ENCODE measurements at places on chromosomes 2 and 18. TPM values are rescaled to one million over a fixed set of nuclear protein-coding genes. Genes with fewer than 3 reads are reported as not detected.

DNA sequence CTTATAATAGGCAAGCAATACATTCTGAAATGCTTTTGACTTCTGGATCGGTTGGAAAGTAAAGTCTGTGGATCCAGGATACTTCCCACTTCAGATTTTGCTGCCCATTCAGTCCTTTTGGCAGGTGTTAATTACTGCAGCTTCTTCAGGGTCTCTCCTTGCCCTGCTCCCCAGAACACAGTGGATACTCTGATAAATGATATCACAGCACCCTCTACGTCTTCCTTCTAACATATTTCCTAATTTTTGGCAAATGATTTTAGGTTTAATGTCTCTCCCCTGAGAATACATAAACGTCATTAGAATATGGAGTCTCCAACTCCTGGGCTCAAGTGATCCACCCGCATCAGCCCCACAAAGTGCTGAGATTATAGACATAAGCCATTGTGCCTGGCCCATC, 249.8 kb downstream of the NYAP2 start:
- no peak for DNase-seq

GRCh38 chr2:232338759-232339106, 39.8 kb upstream of the ALPP start:
- no peak for DNase-seq

GRCh38 chr18:42348722-42349121, 393.7 kb downstream of the PIK3C3 start:
- DNase-seq, result no peak

- no peak for DNase-seq
Measured at GRCh38 chr18:25786758-25787157, 303.7 kb downstream of the SS18 start.

DNA sequence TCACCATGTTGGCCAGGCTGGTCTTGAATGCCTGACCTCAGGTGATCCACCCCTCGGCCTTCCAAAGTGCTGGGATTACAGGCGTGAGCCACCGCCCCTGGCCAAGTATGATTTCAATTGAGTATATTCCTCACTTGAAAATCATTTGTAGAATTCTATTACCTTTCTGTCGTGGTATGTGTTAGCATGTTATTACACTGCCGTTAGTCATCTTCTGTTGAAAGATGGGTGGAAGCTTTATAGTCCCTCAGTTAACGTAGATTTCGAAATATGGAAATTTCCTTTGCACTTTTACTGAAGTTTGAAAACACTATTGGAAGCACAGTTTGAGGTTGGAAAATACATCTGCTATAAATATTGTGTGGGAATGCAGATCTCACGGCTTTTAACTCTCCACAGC, 14.7 kb downstream of the NIFK start:
- DNase-seq, result peak; percentile 67

DNA sequence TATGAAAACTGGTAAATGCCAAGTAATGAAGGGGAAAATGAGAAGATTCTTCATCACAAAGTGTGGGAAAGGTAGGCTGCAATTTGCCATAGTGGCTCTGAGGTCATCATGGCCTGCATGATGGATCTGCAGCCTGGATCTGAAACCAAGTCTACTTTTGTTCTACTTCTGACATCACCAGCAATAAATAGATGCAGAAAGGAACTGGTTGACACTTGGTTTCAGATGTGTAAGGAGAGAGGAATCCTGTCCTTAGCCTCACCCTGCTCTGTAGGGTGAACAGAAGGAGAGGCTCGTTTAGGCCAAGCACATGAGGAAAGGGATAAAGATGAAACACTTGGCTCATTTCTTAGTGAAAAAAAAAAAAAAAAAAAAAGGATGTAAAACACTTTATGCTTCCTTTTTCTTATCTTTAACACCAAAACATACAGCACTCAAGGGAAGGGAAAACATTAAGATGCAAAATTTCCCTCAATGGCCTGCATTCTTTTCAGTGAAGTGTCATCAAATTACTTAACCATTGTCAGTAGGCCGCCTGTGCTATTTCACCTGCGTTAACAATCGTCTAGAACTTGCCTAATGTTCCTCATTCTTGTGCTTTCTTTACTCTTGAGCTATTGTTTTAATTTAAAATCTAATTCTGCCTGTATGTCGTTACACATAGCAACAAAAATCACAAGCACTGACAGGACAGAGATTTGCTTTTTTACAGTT, 3.9 kb downstream of the NEB start:
- no peak for DNase-seq

GRCh38 chr2:43216629-43217028, 9.8 kb downstream of the ZFP36L2 start:
- DNase-seq, result no peak

GRCh38 chr2:172100080-172100934, 2.4 kb downstream of the DLX2 start:
- DNase-seq, result no peak

DNA sequence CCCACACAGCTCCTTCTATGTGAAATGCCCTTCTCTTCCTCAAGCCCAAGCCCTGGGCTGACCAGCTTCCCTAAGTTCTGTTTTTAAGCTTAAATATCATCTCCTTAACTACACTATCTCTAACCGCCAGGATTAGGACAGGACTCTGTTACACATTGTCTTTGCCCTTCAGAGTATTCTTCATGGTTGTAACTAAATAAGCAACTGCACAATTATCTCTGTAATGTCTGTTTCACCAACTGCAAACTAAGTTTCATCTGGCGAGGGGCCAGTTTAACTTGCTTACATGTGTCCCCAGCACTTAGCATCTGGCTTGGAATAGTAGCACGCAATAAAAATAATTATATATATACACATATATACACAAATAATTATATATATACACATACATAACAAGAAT, 1.1 kb upstream of the ERMN start:
- no peak for DNase-seq

- no peak for DNase-seq
Measured at GRCh38 chr2:214542295-214542694, 131.4 kb downstream of the VWC2L start.

DNA sequence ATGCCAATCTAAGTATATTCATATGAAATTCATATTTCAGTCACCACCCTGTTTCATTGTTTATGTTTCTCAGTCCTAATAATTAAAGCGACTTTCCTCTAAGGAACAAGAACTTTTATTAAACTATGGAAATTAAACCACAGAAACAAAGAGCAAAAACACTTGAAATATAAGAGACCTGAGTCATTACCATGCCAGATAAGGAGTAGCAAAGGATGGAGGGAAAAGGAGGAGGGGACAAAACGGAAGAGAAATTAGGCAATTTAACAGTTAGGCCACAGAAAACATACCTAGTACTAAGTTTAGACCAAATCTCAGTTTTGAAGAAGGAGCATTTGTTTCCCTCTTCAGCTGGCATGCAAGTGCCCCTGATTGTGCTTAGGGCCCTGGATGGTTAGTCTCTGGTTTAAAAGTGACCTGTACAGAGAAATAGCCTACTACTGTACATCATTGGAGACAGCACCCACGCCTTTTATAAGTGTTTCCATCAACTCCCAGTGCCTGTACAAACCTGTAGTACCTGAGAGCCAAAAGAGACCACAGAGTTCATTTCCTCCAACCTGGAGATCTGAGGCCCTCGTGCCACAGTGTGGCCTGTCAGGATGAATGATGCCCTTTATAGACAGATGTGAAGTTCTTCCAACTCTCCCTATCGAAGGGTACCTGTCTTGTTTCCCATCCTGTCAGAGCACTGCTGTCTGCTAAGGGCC, 74.5 kb downstream of the SPATS2L start:
- peak; percentile 89 for DNase-seq

GRCh38 chr18:65748321-65748720, 2.5 kb upstream of the CDH7 start:
- no peak for DNase-seq

DNA sequence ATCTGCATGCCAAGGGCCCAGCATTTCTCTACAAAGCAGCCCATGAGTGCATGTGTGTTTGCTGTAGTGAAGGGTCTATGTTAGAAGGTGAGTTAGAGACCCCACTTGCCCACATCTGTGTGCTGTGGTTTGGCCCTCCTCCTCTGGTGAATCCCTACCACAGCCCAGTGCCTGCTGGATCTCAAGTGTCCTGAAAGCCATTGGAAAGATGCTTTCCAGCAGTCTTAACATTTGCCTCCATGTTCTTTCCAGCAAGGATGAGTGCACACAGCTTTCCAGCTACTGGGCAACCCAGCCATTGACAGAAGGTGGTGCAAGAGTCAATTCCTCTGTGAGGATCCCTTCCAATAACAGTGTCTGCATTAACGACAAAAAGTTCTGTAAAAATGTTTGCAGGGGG, 13.6 kb downstream of the CRIM1 start:
- no peak for DNase-seq

DNA sequence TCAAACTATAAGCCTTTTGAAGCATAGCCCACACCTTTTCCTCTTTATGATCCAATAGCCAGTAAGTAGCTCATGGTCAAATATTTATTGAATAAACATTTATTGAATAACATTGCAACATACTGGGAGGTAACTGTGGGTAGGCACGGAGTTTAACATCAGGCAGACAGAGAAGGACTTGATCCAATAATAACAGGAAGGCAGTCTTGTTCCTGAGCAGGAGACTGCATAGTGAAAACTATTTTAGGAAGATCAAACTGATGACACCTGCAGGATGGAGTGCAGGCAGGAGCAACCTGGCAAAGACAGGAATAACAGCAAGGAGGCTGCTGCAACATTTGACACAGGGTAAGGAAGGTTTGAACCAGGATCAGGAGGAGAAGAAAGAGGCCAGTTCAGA, 3.1 kb upstream of the DCTN1 start:
- peak; percentile 40 for DNase-seq

- peak; percentile 61 for DNase-seq
Measured at GRCh38 chr2:30514134-30514847, 67.2 kb downstream of the LCLAT1 start.

DNA sequence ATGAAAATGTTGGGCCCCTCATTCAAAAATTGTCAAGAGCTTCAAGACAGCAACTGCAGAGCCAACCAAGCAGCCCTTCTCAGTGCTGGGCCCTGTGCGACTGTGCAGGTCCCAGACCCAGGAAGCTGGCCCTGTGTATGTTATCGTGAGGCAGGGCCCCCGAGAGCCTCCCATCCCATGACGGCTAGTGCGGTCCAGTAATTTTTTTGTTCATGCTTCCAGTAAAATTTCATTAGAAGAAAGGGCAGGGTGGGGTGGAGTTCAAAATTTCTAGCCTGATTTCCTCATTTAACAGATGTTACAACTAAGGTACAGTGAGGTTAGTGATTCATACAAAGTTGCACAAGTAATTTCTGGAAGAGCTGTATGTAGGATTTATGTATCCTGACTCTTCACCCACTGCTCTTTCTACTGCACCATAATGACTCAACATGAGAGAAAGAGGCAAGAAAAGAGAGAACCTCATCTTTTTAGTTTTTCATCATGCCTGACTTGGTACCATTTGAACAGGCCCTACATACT, 105.5 kb downstream of the ZEB2 start:
- DNase-seq, result no peak

CXCR1 gene
- not detected for total RNA-seq

SOWAHC gene
- total RNA-seq, result 13.0 TPM

ASXL3 gene
- total RNA-seq, result 8.0 TPM

All from cardiac muscle cell (in vitro differentiated cells and primary cell).